Activated T-cell treated with anti-CD3 and anti-CD28 coated beads, Interleukin-2, amount 50 U/mL, for 72 hours (primary cell): ENCODE measurements at places on chromosomes 2 and 18. TPM values are rescaled to one million over a fixed set of nuclear protein-coding genes. Genes with fewer than 3 reads are reported as not detected.

DNA sequence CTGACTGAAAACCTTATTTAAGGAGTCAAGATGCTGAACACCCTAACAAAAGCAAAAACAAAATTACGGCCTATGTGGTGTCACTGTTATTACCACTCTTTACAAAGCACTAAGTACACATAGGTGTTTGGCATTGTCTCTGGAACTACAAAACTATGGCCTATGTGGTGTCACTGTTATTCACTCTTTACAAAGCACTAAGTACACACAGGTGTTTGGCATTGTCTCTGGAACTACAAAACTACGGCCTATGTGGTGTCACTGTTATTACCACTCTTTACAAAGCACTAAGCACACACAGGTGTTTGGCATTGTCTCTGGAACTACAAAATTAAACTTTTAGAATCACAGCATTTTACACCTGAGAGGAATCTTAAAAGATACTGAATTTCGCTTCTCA is 47.4 kb downstream of the SLC35F5 start:
- H3K4me1 ChIP-seq: no peaks in the 10 kb centered on the region
- no peak overlapping the region for H3K27ac ChIP-seq
- no peak overlapping the region for H3K4me3 ChIP-seq
- no peaks in the 10 kb centered on the region for H3K27me3 ChIP-seq

OR6B2 gene
- not detected for total RNA-seq

- H3K4me1 ChIP-seq: no peaks in the 10 kb centered on the region
- no peaks in the 10 kb centered on the region for H3K36me3 ChIP-seq
- no peak overlapping the region for H3K27ac ChIP-seq
- no peak for DNase-seq
- no peak overlapping the region for H3K4me3 ChIP-seq
These were observed 38.1 kb upstream of the MMADHC start for GRCh38 chr2:149625671-149626070.

GRCh38 chr2:20576598-20577115 is 74.2 kb downstream of the HS1BP3 start:
- H3K4me1 ChIP-seq: peaks cover 36% of the 10 kb centered on the region
- peak; percentile 53 for DNase-seq
- no peaks in the 10 kb centered on the region for H3K27me3 ChIP-seq

- peaks cover 1% of the 10 kb centered on the region for H3K36me3 ChIP-seq
- H3K4me3 ChIP-seq: no peak overlapping the region
- DNase-seq: no peak
- H3K4me1 ChIP-seq: no peaks in the 10 kb centered on the region
- H3K27ac ChIP-seq: no peak overlapping the region
These were observed 193.7 kb downstream of the STK39 start for GRCh38 chr2:168053676-168054075.

DNA sequence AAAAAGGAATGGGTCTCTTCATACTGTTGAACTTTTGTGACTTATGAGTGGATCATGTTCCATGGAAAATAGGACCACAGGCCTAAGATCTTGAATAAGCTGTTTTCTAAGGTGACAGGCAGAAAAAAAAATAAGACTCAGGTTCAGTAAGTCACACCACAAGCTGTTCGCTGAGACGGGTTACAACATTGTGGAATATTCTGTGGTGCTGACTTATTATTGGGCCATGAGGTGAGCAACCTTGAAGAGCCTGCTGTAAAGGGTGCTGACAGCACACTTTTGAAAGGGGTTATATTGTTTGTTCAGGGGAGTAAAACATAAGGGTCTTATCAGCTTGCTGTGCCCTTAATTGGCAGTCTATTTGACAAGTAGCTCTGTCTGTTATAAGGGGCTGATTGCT is 439.8 kb upstream of the SLC14A2 start:
- no peaks in the 10 kb centered on the region for H3K4me1 ChIP-seq
- H3K27me3 ChIP-seq: peaks cover 20% of the 10 kb centered on the region
- no peak overlapping the region for H3K27ac ChIP-seq
- no peak overlapping the region for H3K4me3 ChIP-seq
- DNase-seq: no peak
- no peaks in the 10 kb centered on the region for H3K36me3 ChIP-seq

- no peak overlapping the region for H3K27ac ChIP-seq
- H3K36me3 ChIP-seq: no peaks in the 10 kb centered on the region
- no peak for DNase-seq
- no peaks in the 10 kb centered on the region for H3K4me1 ChIP-seq
- H3K4me3 ChIP-seq: no peak overlapping the region
- peaks cover 8% of the 10 kb centered on the region for H3K27me3 ChIP-seq
These were observed 31.9 kb downstream of the SOX11 start for GRCh38 chr2:5723791-5724735.

GRCh38 chr2:227862227-227862740 is 9.1 kb upstream of the DAW1 start:
- no peaks in the 10 kb centered on the region for H3K36me3 ChIP-seq
- peaks cover 6% of the 10 kb centered on the region for H3K27me3 ChIP-seq
- DNase-seq: peak; percentile 9

DNA sequence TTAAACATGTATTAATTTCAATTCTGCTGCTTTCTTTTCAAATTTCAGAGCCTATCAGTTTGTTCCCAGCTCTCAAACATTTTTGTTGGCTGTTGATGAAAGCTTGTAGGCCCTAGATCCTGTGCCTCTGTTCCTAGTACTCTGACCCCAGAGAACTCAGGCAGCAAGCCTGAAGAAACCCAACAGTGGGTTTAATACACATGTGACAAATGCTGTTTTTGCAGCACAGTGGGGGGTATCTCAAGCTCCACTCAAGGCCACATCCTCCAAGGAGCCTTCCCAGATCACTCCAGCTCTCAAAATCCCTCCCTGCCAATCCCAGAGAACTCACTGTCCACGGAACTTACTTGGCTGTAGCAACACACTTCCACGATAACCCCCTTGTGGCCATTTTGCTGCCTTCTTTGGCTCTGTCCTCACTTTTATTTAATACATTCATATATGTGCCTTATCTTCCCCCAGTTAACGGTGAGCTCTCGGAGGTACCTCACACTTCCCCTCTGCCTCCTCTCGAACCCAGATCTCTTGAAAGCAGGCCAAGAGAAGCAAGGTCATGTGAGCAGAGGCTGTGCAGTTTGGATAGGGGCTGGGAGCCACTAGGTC is 122.4 kb downstream of the TNS1 start:
- no peaks in the 10 kb centered on the region for H3K4me1 ChIP-seq
- peaks cover 10% of the 10 kb centered on the region for H3K27me3 ChIP-seq
- no peaks in the 10 kb centered on the region for H3K36me3 ChIP-seq
- no peak overlapping the region for H3K27ac ChIP-seq
- no peak overlapping the region for H3K4me3 ChIP-seq

GRCh38 chr2:128631698-128632500 is 313.2 kb upstream of the HS6ST1 start:
- H3K4me1 ChIP-seq: no peaks in the 10 kb centered on the region
- DNase-seq: no peak
- H3K4me3 ChIP-seq: no peak overlapping the region
- H3K27me3 ChIP-seq: peaks cover 19% of the 10 kb centered on the region
- H3K27ac ChIP-seq: no peak overlapping the region

DNA sequence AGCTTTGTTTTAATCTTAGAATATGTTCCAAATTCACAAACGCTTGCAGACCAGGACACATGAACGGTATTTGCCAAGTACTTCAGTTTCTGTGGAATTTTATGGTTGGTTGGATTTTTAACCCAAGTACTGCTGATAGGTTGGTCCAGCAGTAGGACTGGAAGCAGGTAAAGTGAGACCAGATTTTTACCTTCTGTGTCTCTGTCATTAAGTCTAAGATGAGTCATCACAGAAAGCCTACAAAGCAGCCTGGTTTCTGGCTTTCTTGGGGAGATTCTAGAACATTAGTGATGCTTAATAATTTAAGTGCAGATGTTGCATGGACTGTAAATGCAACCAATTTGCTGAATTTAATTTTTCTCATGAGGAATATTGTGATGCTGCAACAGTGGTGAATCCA is 100.5 kb downstream of the SCG2 start:
- no peaks in the 10 kb centered on the region for H3K27me3 ChIP-seq
- DNase-seq: no peak
- H3K27ac ChIP-seq: no peak overlapping the region
- H3K4me1 ChIP-seq: no peaks in the 10 kb centered on the region
- no peaks in the 10 kb centered on the region for H3K36me3 ChIP-seq

GRCh38 chr2:106830191-106830590 is 55.8 kb downstream of the ST6GAL2 start:
- no peaks in the 10 kb centered on the region for H3K4me1 ChIP-seq
- no peaks in the 10 kb centered on the region for H3K36me3 ChIP-seq
- DNase-seq: no peak
- no peak overlapping the region for H3K27ac ChIP-seq
- no peak overlapping the region for H3K4me3 ChIP-seq

- no peak overlapping the region for H3K4me3 ChIP-seq
- no peaks in the 10 kb centered on the region for H3K4me1 ChIP-seq
- H3K27ac ChIP-seq: no peak overlapping the region
- no peaks in the 10 kb centered on the region for H3K27me3 ChIP-seq
These were observed 225.3 kb downstream of the SLC8A1 start for GRCh38 chr2:40226637-40227036.
